ENCODE measurements at places on chromosomes 7 and 10.

GRCh38 chr7:116876664-116877442, 14.5 kb downstream of the CAPZA2 start:
- DNase-seq, result no peak

DNA sequence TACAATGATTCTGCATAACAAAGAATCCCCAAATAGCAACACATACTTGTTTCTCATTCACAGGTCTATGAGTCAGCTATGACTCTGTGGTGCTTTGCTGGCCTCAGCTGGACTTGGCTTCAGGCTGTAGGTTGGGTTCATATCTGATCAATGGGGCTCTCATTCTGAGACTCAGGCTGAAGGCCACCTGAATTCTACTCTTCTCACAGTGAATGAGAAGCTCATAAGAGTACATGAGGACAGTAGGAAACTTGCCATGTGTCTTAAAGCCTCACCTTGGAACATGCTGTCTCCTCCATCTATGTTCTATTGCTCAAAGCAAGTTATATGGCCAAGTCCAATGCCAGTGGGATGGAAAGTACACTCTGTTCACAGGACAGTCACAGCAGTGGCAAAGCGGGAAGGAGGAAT, 292.9 kb downstream of the BMPER start:
- DNase-seq, result no peak

- DNase-seq, result no peak
Measured at GRCh38 chr7:68613405-68613804, 984.9 kb upstream of the AUTS2 start.

- DNase-seq, result no peak
Measured at GRCh38 chr10:107364872-107365271, 200.4 kb upstream of the SORCS1 start.

DNA sequence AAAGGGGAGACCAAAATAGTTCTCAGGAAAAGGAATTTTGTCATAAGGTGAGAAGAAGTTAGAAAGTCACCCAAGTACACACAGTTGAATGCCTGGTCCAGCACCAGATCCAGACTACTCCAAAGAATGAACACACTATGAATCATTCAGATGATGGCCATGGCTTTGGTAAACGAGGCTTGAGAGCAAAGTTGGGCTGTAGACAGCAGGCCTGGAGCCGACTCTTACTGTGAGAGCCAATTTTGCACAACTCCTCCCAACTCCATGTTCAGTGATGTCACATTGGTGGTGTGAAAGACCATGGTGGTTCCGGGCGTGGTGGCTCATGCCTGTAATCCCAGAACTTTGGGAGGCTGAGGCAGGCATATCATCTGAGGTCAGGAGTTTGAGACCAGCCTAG, 131.6 kb downstream of the PKD1L1 start:
- no peak for DNase-seq

DNA sequence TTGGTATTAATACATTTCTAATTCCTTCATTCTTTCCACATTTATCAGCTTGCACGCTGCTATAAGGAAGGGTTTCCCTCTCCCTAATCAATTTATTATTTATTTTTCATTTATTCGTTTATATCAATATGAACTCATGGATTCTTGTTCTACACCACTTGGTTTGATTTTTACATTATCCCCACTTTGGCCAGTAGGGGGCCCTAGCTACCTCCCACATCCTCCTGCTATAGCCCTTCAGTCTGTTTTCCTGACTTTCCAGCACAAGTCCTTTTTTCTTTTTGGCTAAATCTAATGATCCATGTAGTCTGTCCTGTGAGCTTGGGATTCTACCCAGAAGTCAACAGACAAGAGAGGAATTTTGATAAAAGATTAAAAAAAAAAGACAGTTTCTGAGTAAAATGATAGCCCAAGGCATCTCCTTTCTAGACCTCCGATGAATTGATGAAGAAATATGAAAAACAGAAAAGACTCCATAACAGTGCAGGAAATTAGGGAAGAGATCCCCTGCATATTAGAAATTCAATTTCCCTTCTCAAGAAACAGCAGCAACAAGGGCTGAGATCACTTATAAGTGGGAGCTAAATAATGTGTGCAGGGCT, 47.7 kb downstream of the LYZL2 start:
- no peak for DNase-seq

GRCh38 chr10:78229950-78230675, 196.4 kb downstream of the RPS24 start:
- DNase-seq, result no peak

DNA sequence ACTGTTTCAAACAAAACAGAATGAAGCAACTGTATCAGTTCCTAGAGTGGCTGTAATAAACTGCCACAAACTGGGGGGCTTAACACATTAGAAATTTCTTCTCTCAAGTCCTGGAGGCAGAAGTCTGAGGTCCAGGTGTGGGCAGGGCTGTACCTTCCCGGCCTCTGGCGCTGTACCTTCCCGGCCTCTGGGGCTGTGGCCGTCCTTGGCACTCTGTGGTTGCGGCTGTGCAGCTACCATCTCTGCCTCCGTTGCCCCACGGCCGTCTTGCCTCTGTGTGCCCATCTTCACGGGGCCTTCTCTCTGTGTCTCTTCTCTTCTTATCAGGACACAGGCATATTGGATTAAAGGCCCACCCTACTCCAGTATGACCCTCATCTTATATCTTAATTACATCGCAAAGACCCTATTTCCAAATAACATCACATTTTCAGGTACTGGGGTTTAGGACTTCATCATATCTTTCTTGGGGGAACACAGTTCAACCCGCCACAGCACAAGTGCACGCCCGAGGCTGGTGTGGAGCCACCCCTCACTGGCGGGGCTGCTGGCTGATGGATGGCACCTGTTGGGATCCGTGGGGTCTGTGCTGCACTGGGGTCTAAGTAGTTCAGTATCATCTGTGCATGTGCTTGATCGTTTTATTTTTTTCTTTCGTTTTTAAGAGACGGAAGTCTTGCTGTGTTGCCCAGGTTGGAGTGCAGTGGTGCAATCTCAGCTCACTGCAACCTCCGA, 123.2 kb downstream of the ACTR3B start:
- peak; percentile 21 for DNase-seq

DNA sequence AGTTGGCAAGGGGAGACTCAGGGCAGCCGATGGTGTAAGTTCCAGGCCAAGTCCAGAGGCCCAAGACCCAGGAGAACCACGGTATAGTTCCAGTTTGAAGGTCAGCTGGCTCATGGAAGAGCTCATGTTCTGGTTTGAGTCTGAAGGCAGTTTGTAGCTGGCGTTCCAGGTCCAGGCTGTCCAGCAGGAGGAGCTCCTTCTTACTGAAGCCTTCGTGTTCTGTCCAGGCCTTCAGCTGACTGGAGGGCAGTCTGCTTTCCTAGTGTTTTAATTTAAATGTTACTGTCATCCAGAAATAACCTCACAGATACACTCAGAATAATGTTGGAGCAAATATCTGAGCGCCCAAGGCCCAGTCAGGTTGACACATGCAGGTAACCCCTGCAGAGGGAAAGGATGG, 4.2 kb downstream of the SUN1 start:
- no peak for DNase-seq

- DNase-seq, result no peak
Measured at GRCh38 chr7:22184549-22185199, 172.3 kb downstream of the RAPGEF5 start.

DNA sequence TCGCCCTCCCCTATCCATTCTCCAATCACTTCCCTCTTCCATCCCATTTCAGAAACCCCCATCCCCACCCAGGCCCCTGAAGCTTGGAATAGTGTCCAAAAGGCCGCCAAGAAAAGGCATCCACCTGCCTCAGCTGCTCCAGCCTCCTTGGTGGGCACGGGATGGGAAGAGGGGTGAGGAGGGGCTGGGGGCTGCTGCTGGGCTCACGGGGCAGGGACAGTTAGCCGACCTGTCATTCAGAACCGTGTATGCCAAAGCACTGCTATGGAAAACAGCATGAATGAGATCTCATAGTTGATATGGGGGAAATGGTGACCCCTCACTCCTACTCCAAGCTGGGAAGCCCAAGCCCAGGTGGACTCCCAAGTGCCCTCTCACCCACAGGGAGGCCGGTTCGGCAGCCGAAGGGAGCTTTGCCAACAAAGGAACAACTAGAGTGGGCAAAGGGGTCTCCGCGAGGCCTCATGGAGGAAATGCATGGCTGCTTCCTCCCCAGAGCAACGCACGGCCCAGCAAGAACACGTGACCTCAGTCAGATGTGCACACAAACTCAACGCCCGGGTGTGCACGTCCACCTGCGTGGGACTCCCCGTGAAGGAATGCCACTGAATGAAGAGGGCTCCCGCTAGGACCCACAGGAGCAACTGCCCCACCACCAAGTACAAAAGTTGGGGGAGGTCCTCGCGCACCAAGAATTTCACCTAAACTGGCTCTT, 52.5 kb downstream of the EBF3 start:
- DNase-seq, result no peak

DNA sequence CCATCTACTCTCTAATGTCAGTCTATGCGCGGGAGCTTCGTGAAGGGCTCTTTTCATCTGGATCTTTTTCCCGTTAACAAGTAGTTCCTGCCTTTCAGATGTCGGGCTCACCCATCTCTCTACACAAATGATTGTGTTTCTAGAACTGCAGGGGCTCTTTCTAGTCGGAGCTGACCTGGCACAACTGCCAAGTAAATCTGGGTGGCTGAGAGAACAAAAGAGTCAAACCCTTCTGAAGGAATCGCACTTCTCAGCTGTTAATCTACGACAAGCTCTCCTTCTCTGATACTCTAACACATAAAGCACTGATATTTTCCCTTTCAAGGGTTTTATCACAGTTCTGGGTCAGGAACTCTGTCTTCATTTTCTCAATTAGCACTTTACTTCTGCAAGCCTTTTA, 144.7 kb downstream of the NRP1 start:
- DNase-seq, result no peak

DNA sequence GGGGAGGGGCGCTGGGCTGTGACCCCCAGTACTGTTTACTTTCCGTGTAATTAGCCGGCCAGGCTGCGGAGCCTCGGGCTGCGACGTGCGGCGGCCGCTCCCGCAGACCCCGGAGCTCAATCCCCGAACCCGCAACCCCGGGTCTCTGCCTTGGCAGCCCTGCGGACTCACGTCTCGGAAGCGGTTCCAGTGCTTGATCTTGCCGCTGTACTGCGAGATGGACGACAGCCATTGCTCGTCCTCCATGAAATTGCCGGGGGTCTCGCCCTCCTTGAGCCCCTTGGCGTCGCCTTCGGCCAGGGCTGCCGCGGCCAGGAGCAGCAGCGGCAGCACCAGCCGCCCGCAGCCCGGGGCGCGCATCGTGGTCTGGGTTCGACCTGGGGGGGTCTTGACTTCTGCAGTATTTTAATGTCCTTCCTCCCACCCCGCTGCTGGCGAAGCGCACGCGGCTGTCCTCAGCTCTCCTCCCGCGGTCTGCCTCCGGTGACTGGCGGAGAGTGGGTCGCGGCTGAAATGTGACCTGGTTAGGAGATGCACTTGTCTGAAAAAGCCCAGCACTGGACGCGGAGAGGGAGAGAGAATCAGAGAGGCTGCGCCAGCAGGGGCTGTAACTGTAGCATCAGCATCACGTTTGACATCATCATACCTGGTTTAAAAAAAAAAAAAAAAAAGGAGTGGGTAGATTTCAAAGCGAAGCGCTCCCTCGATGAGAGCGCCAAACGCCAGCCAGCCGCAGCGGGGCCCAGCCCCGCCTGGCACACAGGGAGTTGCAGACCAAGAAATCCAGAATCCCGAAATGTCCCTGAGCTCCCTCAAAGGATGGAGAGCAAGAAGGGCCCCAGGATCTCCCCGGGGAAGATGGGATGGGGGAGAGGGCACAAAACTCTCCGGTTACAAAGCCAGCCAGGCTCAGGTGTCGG, at the start of gene SPOCK2:
SPOCK2 (minus strand) TSS at position 583 of the 920 bp plus-strand sequence; CDS start at position 360, 223 bp downstream.
- peak; percentile 62 for DNase-seq

- no peak for DNase-seq
Measured at GRCh38 chr7:32126843-32127242, 56.6 kb upstream of the PDE1C start.

DNA sequence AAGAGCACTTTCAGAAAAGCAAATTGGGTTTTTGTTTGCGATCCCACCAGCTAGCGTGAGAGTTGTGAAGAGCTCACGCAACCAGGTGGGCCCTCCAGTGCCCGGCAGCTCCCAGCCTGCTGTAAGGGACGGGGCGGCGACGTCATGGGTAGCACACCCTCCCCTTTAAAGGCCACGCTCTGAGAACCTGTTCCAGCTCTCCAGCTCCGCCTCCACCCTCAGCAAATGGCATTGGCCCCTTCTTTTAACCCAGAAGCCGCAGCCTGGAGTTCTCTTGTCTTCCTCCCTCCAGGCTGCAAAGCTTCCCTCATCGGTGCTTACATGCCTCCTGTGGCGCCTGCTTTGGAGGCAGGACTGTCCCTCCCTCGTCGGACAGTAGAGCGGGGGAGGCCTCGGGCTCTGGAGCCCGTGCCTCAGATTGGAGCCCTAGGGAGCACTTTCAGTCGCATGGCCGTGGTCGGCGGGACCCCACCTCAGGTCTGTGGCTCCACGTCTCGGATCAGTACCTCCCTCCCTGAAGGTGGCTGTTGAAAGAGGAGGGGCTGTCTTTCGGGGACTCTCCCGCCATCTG, 32.9 kb downstream of the WIPI2 start:
- peak; percentile 34 for DNase-seq

DNA sequence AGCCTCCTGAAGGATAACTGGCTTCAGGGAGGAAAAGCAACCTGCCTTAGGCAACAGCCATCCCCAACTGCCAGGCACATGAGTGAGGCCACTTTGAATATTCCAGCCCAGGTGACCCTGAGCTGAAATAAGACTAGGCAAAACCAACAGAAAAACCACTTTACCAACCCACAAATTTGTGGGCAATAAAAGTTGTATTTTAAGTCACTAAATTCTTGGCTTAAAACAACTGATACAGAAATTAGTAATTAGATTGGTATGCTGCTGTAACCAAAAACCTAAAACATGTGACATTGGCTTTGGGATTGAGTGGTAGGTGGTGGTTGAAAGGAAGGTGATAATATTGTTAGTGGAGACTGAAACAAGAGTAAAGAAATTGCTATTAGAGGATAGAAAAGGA, 39.9 kb downstream of the ABCB4 start:
- no peak for DNase-seq

DNA sequence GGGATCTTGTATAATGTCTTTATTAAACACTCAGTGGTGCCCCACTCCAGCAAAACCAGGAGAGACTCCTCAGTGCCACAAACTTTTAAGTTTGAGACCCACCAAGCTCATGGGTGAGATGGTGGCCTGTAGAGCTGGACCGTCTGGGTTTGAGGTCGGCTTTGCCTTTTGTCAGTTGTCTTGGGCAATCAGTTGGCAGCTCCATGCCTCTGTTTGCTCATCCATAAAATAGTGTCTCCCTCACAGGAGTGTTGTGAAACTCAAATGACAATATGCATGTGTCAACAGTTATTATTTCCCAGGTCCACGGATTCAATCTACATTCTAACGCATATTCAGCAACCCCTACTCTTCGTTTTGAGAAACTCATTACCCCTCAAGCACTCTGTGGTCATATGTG, 367.8 kb upstream of the C7orf33 start:
- no peak for DNase-seq

DNA sequence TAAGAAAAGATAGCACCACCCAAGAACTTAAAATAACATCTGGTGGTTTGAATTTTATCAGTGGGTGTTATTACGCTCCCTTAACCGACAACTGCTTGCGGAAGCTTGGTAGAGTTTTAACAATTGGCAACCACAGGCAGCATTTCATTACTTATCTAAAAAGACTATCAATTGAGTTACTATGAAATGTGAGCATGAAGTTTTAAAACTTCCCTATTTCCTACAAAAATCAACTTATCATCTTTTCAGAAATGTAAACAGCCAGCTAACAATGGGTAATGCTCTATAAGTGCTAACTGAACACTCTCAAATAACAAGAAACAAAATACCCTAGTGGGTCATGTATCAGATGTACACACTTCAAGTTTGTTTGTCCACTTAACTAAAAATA, 68.8 kb downstream of the OSBPL3 start:
- no peak for DNase-seq

GRCh38 chr10:7485799-7486198, 75.0 kb upstream of the SFMBT2 start:
- no peak for DNase-seq

- no peak for DNase-seq
Measured at GRCh38 chr10:96222441-96222840, 48.9 kb downstream of the BLNK start.
